Osteoblast (primary cell): ENCODE measurements at places on chromosomes 2 and 18.

- no peak for DNase-seq
- H3K27me3 ChIP-seq: peaks cover 13% of the 10 kb centered on the region
- peaks cover 6% of the 10 kb centered on the region for H3K4me1 ChIP-seq
- H3K4me3 ChIP-seq: no peak overlapping the region
- no peak overlapping the region for H3K27ac ChIP-seq
- H3K36me3 ChIP-seq: no peaks in the 10 kb centered on the region
These were observed 54.5 kb upstream of the TMEM87B start for GRCh38 chr2:112000399-112001135.

DNA sequence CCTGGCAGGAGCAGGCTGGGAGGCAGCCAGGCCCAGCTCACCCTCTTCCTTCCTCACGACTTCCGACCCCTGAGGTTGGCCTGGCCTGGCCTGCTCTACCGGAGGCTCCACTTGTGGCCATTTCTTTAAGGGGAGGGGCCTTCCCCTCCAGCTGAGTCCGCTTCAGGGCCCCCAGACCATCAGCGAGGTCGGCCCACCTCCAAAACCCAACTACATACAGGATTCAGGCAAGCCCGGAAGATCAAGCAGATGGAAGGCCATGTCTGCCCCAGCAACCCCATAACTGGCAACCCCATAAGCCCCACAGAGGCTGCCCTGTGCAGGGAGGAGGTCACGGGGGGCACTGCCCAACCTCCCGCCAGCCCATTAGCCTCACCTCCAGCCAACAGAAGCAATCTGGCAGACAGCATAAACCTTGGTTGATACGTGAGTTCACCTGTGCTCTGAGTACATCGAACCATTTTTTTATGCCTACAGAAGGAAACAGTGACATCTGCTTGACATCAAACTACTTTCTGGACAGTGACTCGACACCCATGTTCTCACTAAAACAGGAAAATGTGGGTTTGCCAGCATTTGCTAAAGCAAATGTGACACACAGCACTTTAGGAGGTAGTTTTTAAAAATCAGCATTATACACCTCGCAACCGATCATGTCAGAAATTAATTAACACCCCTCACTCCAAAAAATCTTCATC, 98.9 kb downstream of the EIPR1 start:
- no peak overlapping the region for H3K4me3 ChIP-seq
- H3K4me1 ChIP-seq: no peaks in the 10 kb centered on the region
- no peaks in the 10 kb centered on the region for H3K27me3 ChIP-seq
- H3K27ac ChIP-seq: no peak overlapping the region

DNA sequence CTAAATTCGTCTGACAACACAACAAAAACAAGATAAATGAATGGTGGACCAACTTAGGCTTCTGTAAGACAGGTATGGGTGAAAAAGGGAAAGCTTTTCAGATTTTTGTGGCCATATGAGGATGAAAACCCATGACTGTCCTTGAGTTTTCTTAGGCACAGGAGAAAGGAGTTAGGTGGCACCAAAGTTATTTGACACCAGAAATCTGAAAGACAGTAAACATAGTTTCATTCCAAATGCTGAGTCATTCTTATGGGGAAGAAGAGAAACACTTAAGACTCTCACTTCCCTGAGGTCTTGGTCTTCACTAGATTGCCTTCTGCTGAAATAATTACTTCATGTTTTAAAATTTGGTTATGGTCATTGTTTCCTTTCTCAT, 5.2 kb upstream of the GPD2 start:
- peak; percentile 80 for DNase-seq
- H3K4me3 ChIP-seq: no peak overlapping the region
- no peaks in the 10 kb centered on the region for H3K36me3 ChIP-seq
- peaks cover 30% of the 10 kb centered on the region for H3K4me1 ChIP-seq

- H3K27me3 ChIP-seq: no peaks in the 10 kb centered on the region
- no peak overlapping the region for H3K27ac ChIP-seq
- peaks cover 6% of the 10 kb centered on the region for H3K4me1 ChIP-seq
- H3K36me3 ChIP-seq: peaks cover 26% of the 10 kb centered on the region
- DNase-seq: no peak
These were observed 20.3 kb downstream of the TGOLN2 start for GRCh38 chr2:85307527-85307897.

DNA sequence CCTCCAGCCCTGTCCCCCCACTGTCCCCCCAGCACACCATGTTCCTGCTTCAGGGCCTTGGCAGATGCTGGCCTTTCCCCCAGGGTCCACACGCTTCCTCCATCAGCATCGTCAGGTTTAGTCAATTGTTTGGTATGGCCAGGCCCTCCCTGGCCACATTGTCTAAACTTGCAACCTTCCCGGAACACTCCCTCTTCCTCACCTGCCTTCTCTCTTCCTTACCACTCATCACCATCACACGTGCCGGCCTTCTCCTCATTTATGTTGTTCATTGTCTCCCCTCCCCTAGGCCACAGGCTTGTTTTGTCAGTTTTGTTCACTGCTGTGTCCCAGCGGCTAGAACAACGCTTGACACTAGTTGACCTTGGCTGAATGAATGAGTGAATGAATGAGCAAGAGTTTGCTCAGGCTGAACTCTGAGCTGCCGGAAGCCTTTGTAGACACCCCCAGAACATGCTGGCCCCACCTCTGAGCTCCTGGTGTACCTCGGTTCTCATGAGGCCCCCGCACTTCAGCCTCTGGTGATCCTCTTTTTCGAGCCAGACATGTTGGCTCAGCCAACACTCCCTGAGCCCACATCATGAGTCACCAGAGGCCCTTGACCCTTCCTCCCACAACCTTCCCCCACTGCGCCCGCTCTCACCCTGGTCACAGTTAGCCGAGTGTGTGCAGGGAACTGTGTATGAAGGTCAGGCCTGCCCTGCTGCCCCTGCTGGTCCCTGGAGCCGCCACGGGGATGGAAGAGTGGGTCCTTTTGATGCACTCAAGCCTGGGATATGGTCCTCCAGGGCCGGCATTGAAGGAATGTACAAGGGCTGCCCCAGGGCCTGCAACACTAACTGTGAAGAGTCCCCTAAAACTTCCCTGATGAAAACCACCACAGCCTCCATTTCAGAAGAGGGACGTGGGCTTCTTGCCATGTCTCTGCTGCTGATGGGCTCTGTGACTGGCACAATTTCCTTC, 57.5 kb downstream of the HS1BP3 start:
- DNase-seq: peak; percentile 97
- H3K27ac ChIP-seq: peak overlapping the region; percentile 90
- H3K27me3 ChIP-seq: no peaks in the 10 kb centered on the region

- H3K4me1 ChIP-seq: no peaks in the 10 kb centered on the region
- H3K36me3 ChIP-seq: no peaks in the 10 kb centered on the region
- no peak overlapping the region for H3K4me3 ChIP-seq
- no peak for DNase-seq
- H3K27ac ChIP-seq: no peak overlapping the region
These were observed 12.4 kb downstream of the POU3F3 start for GRCh38 chr2:104866122-104866864.

GRCh38 chr2:231710799-231711676, 2.7 kb downstream of the PTMA start:
- H3K27ac ChIP-seq: peak overlapping the region; percentile 61
- H3K4me1 ChIP-seq: peaks cover 34% of the 10 kb centered on the region
- no peaks in the 10 kb centered on the region for H3K27me3 ChIP-seq
- peak overlapping the region; percentile 95 for H3K4me3 ChIP-seq
- H3K36me3 ChIP-seq: peaks cover 18% of the 10 kb centered on the region

DNA sequence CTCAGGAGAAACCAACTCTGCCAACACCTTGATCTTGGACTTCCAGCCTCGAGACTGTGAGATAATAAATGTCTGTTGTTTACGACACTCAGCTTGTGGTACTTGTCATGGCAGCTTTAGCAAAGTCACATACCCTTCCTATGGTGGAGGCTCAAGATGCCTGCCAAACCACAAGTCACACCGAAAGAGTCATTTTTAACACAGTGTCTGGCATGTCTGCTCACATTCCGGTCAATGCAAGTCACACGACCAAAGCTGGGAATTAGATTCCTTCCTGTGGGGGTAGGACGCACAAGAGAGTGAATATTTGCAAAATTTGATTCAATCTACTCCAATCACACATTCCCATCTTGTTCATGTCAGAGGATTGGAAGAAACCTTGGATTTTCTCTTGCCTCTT, 24.6 kb downstream of the KCNE4 start:
- no peak overlapping the region for H3K4me3 ChIP-seq
- H3K27ac ChIP-seq: peak overlapping the region; percentile 73
- no peaks in the 10 kb centered on the region for H3K27me3 ChIP-seq

DNA sequence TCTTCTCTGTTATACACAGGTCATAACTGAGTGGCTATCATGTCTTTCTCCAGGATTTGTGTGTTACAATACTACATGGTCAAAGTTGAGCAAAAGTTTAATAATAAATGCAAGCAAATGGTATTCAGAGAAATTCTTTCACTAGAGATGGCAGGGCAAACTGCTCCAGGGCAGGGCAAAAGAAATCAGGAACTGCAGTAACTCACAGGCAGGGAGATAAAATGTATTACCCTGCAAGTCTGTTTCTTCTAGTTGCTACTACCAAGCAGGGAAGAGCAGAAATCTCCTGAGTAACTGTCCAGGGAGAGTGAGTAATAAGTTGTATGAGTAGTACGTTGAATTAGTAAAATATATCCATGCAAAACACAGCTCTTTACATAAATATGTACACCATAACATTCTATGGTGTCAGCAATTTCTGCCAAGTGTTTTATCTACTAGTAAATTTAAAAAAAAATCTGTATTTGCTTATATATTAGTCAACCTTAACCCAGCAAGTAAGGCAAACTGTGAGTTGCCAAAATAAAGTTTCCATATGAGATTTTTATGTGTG, 404.1 kb downstream of the ZEB2 start:
- H3K36me3 ChIP-seq: no peaks in the 10 kb centered on the region
- H3K27ac ChIP-seq: no peak overlapping the region
- peaks cover 28% of the 10 kb centered on the region for H3K4me1 ChIP-seq
- no peak overlapping the region for H3K4me3 ChIP-seq
- no peaks in the 10 kb centered on the region for H3K27me3 ChIP-seq
- peak; percentile 31 for DNase-seq

- no peaks in the 10 kb centered on the region for H3K27me3 ChIP-seq
- no peak overlapping the region for H3K27ac ChIP-seq
- no peak for DNase-seq
These were observed 107.4 kb downstream of the ARL6IP6 start for GRCh38 chr2:152825834-152826233.

DNA sequence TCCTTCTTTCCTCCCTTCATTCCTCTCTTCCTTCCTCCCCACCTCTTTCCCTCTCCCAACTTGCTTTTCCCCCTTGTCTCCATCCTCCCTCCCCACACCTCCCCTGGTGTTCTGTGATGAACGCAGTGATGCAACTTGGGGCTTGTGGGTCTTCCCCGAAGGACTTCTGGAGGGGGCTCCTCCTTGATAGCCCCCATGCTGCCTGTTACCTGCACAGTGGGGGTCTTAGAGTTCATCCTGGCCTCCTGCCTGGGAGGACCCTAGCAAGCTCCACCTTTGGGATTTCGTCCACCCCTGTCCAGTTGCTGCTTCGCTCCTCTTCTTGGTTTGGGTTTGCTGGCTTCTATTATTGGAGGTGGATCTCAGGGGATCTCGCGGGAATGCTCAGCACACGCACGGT, 43.7 kb upstream of the AFF3 start:
- H3K4me1 ChIP-seq: no peaks in the 10 kb centered on the region
- H3K4me3 ChIP-seq: no peak overlapping the region
- peaks cover 3% of the 10 kb centered on the region for H3K27me3 ChIP-seq
- no peaks in the 10 kb centered on the region for H3K36me3 ChIP-seq

GRCh38 chr2:14750433-14750832, 117.9 kb downstream of the LRATD1 start:
- DNase-seq: no peak
- no peaks in the 10 kb centered on the region for H3K4me1 ChIP-seq
- H3K27me3 ChIP-seq: no peaks in the 10 kb centered on the region
- H3K36me3 ChIP-seq: no peaks in the 10 kb centered on the region
- no peak overlapping the region for H3K4me3 ChIP-seq

- H3K4me3 ChIP-seq: no peak overlapping the region
- H3K27me3 ChIP-seq: no peaks in the 10 kb centered on the region
- no peaks in the 10 kb centered on the region for H3K36me3 ChIP-seq
- no peak for DNase-seq
These were observed 25.4 kb downstream of the SESTD1 start for GRCh38 chr2:179239195-179239594.

GRCh38 chr2:37766106-37766505, 94.7 kb upstream of the CDC42EP3 start:
- peaks cover 64% of the 10 kb centered on the region for H3K4me1 ChIP-seq
- no peaks in the 10 kb centered on the region for H3K36me3 ChIP-seq
- no peak for DNase-seq
- peak overlapping the region; percentile 86 for H3K27ac ChIP-seq

DNA sequence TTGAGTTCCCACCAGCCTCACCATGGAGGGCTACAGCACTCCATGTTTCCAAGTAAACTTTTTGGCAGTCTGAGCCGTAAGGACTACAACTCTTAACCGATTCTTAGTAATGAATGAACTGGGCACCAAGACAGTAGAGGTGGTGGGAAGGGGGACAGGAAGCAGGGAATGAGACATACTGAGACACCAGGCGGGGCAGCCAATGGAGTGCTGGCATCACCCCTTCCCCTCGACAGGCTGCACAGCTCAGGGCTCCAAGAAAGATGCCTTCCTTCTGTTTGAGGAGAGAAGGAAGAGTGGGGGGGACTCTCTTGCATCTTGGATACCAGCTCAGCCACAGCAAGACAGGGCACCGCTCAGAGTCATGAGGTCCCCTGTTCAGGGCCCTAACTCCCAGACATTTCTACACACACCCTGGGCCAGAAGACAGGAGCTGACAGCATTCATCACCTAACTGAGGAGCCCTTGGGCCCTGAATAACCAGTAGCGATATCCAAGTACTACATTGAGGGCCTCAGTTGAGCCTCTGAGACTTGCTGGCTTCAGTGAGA, 45.2 kb downstream of the USP34 start:
- no peaks in the 10 kb centered on the region for H3K27me3 ChIP-seq
- no peaks in the 10 kb centered on the region for H3K36me3 ChIP-seq
- DNase-seq: no peak
- H3K27ac ChIP-seq: no peak overlapping the region
